ENCODE measurements at places on chromosomes 1 and 21.
A peak's percentile ranks its signal among the peaks of the same experiment; 100 is the strongest.

DNA sequence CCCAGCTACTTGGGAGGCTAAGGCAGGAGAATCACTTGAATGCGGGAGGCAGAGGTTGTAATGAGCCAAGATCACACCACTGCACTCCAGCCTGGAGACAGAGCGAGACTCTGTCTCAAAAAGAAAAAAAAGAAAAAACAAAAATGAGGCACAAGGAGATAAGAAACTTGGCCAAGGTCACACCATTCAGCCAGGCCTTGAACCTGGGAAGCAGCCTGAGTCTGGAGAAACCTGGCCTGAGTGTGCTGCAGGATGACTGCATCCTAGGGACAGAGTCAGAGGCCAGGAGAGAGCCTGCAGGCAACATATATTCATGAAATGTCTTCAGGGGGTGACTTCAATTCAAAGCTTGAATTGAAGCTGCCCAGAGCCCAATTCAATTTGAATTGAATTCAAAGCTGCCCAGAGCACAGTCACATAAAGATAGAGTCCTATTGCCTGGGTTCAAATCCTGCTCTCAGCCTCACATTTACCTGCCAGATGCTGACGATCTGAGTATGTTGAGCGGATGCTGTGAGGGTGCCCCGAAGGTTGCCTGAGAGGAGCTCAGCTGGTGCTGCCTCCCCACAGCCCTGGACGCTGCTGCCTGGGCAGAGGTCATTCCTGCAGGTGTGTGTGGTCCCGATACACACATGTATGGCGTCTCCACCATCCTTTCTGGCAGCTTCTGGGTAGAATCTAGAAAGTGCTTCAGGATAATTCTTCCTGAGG, 307.7 kb downstream of the AJAP1 start:
- no peak for DNase-seq
- H3K4me3 ChIP-seq = no peak overlapping the region
- no peaks in the 10 kb centered on the region for H3K36me3 ChIP-seq
- no peaks in the 10 kb centered on the region for H3K4me1 ChIP-seq
- H3K27ac ChIP-seq = no peak overlapping the region

- H3K4me1 ChIP-seq = peaks cover 38% of the 10 kb centered on the region
- peak overlapping the region; percentile 100 for H3K4me3 ChIP-seq
- DNase-seq = no peak
- no peak overlapping the region for H3K27ac ChIP-seq
These were observed 442 bp upstream of the AHCYL1 start for GRCh38 chr1:109984190-109984455.

GRCh38 chr1:76203127-76203526, 128.6 kb downstream of the ST6GALNAC3 start:
- DNase-seq = no peak
- H3K36me3 ChIP-seq = no peaks in the 10 kb centered on the region

- no peaks in the 10 kb centered on the region for H3K4me1 ChIP-seq
- H3K27me3 ChIP-seq = peaks cover 6% of the 10 kb centered on the region
- H3K36me3 ChIP-seq = no peaks in the 10 kb centered on the region
- H3K27ac ChIP-seq = no peak overlapping the region
- no peak overlapping the region for H3K4me3 ChIP-seq
- no peak for DNase-seq
These were observed 48.3 kb downstream of the CTTNBP2NL start for GRCh38 chr1:112444269-112444668.

GRCh38 chr1:64497088-64497883, 27.4 kb downstream of the CACHD1 start:
- H3K4me3 ChIP-seq = no peak overlapping the region
- peaks cover 7% of the 10 kb centered on the region for H3K4me1 ChIP-seq
- DNase-seq = no peak
- no peaks in the 10 kb centered on the region for H3K27me3 ChIP-seq
- no peaks in the 10 kb centered on the region for H3K36me3 ChIP-seq

DNA sequence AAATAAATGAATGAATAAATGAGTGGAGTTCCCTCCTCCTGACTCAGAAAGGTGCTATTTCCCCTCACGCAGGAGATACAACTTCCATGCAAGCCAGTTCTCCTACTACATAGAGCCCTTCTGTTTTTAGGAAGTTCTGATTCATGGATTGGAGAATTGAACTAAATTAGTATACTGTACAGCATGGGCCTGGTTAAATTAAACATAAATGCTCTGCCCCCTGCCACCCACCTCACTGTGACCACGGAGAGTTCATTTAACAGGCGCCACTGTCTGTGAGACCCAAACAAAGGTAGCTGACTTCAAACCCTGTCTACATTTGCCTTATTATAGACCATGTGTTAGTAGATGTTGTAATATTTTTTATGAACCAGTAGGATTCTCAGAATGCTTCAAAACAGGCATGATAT, 9.1 kb upstream of the IRF2BP2 start:
- no peak overlapping the region for H3K4me3 ChIP-seq
- no peak overlapping the region for H3K27ac ChIP-seq
- no peaks in the 10 kb centered on the region for H3K36me3 ChIP-seq
- no peaks in the 10 kb centered on the region for H3K27me3 ChIP-seq
- peaks cover 14% of the 10 kb centered on the region for H3K4me1 ChIP-seq

DNA sequence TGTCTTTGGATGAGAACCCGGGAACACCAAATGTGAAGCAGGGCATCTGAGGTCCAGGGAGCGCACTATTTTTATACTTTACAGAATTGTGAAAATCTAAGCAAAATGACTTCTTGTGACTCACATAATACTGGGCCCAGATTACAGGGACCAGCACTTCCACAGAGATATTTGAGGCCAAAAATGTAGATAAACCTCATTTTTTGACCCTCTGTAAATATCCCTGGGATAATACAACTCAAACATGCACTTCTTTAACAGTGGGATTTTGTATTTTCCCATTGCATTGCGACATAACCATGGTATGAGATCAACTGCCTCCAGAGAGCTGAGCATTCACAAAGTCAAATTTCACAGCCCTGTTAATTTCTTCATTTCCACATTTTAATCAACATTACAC, 289.4 kb upstream of the ADGRL4 start:
- H3K27me3 ChIP-seq = no peaks in the 10 kb centered on the region
- H3K36me3 ChIP-seq = no peaks in the 10 kb centered on the region
- H3K27ac ChIP-seq = no peak overlapping the region

DNA sequence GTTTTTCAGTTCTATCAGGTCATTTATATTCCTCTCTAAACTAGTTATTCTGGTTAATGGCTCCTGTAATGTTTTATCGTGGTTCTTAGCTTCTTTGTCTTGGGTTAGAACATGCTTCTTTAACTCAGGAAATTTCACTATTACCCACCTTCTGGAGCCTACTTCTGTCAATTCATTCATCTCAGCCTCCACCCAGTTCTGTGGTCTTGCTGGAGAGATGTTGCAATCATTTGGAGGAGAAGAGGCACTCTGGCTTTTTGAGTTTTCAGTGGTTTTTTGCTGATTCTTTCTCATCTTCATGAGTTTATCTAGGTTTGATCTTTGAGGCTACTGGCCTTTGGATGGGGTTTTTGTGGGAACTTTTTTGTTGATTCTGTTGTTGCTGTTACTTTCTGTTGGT, 213.0 kb downstream of the BRINP2 start:
- no peak for DNase-seq
- H3K4me3 ChIP-seq = no peak overlapping the region
- H3K27me3 ChIP-seq = no peaks in the 10 kb centered on the region
- H3K27ac ChIP-seq = no peak overlapping the region
- H3K36me3 ChIP-seq = no peaks in the 10 kb centered on the region

- H3K36me3 ChIP-seq = peaks cover 18% of the 10 kb centered on the region
- no peaks in the 10 kb centered on the region for H3K27me3 ChIP-seq
- no peaks in the 10 kb centered on the region for H3K4me1 ChIP-seq
- H3K4me3 ChIP-seq = no peak overlapping the region
These were observed 9.2 kb upstream of the HHIPL2 start for GRCh38 chr1:222557148-222557547.

GRCh38 chr1:36118447-36119204, 6.4 kb downstream of the COL8A2 start:
- H3K36me3 ChIP-seq = no peaks in the 10 kb centered on the region
- H3K4me3 ChIP-seq = no peak overlapping the region
- no peak overlapping the region for H3K27ac ChIP-seq
- H3K4me1 ChIP-seq = peaks cover 8% of the 10 kb centered on the region
- H3K27me3 ChIP-seq = peaks cover 20% of the 10 kb centered on the region

GRCh38 chr1:94247138-94248094, 10.0 kb upstream of the ARHGAP29 start:
- peak; percentile 25 for DNase-seq
- peaks cover 10% of the 10 kb centered on the region for H3K4me1 ChIP-seq
- H3K27ac ChIP-seq = no peak overlapping the region
- peak overlapping the region; percentile 42 for H3K4me3 ChIP-seq

DNA sequence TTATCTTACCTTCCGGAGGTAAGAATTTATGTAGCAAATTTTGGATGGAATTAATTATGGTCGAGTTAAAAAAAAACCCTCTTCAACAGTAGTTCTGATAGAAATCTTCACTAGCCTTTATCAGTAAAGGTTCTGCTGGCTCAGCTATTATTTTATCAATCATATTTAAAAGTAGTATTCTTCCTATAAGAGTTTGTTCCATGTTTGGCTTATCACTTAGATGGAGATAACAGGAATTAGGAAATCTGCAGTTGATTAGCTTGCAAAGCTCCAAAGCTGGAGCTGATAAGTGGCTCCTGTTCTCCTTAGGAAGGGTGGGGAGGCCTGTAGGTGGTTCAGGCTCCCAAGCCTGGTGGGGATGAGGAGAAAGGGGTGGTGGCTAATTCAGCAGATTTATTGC, 31.5 kb upstream of the DUSP10 start:
- H3K27me3 ChIP-seq = no peaks in the 10 kb centered on the region
- no peak overlapping the region for H3K27ac ChIP-seq
- H3K4me1 ChIP-seq = peaks cover 52% of the 10 kb centered on the region
- DNase-seq = no peak

GRCh38 chr1:8825985-8826481, 8.6 kb upstream of the RERE start:
- no peaks in the 10 kb centered on the region for H3K36me3 ChIP-seq
- H3K27ac ChIP-seq = no peak overlapping the region
- H3K4me3 ChIP-seq = no peak overlapping the region

DNA sequence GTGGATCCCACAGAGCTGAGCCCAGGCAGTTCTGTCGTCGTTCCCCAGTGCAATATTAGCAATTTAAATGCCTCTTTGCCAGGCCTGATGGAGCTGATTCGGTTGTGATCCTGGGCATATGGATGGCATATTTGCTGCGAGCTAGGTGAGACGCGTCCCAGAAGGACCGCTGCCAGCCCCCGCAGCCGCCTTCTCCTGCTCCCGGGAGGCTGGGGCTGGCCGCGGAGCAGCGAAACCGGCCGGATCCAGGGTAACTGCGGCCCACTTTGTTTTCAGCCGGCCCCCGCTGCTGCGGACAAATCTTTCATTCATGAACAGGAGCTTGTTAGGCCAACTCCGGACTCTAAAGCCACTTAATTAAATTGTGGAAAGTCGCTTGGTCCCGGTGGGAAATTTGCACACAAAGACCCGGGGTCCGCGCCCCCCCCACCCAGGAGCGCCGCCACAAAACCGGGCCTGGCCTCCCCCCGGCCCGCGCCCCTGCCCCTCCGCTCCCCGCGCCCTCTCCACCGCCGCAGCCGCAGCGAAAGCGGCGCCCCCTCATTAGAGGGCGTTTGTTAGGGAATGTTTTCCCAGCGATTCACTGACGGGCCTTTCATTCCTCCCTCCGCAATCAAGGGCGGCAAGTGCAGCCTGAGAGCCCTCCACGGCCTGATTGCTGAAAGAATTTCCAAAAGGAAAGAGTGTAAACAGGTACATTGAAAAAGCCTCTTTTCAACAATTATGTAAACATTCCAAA, 383.3 kb downstream of the RRAGC start:
- no peak for DNase-seq
- no peak overlapping the region for H3K4me3 ChIP-seq
- no peaks in the 10 kb centered on the region for H3K36me3 ChIP-seq
- H3K4me1 ChIP-seq = peaks cover 5% of the 10 kb centered on the region

DNA sequence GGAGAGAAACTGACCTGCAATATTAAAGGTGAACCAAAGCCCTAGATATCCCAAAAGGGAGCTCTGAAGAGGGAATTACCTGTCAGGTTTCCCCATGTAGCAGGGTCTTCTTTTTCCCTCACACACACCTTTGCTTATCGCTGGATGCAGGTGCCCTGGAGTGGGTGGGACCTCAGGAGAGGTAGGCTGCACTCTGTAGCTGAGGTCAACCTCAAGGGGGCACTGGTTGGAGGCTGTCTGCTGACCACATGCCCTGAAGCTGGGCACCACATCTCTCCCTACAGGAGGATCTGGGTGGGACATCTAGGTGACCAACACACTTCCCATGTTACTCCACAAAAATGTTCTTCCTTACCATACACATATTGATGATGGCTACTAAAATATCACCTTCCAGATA, 298.7 kb upstream of the USP25 start:
- H3K27me3 ChIP-seq = no peaks in the 10 kb centered on the region
- H3K4me3 ChIP-seq = no peak overlapping the region
- H3K27ac ChIP-seq = no peak overlapping the region
- no peaks in the 10 kb centered on the region for H3K36me3 ChIP-seq

DNA sequence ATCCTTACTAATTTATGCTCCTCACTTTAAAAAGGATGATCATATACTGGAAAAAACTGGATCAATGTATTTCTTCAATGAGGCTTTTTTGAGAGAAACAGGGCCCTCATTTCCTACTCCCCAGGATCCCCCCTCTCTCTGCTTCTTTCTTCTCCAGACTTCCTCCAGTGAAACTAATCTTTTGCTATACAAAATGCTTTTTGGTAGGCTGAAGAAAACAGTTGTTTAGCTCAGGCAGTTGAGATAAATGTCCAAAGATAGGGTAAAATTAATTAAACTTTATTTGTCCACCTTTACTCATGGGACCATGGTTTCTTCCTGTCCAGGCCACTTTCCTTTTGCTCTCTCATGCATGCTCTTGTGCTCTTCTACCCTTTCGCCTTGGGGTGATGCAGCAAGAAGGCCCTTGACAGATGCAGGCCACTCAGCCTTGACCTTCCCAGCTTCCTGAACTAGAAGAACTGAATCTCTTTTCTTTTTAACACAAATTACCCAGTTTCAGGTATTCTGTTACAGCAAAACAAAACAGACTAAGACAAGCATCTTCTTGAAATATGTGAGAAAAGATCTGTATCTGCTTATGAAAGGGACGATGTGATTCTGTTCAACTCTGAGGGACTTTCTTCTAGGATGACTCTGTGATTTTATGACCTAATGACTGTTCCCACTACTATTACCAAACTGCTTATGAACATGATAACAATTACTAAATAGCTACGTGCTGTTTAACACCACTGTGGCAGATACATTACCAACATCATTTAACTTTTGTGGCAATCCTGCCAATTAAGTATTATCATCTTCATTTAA, 63.7 kb downstream of the NVL start:
- peak; percentile 4 for DNase-seq
- no peak overlapping the region for H3K27ac ChIP-seq
- H3K4me1 ChIP-seq = peaks cover 45% of the 10 kb centered on the region
- H3K4me3 ChIP-seq = no peak overlapping the region
- H3K27me3 ChIP-seq = no peaks in the 10 kb centered on the region
- peaks cover 50% of the 10 kb centered on the region for H3K36me3 ChIP-seq

GRCh38 chr21:39216290-39216689, 33.0 kb upstream of the PSMG1 start:
- DNase-seq = no peak
- H3K4me3 ChIP-seq = no peak overlapping the region
- no peaks in the 10 kb centered on the region for H3K4me1 ChIP-seq
- H3K27me3 ChIP-seq = no peaks in the 10 kb centered on the region
- H3K27ac ChIP-seq = no peak overlapping the region
